ENCODE measurements at places on chromosomes 5 and 9. TPM values are rescaled to one million over a fixed set of nuclear protein-coding genes. Genes with fewer than 3 reads are reported as not detected.

RAPGEF1 gene
- 80.7 TPM for total RNA-seq

ZDHHC11B gene
- total RNA-seq, result 1.3 TPM

ARAP3 gene
- total RNA-seq, result 32.8 TPM

N4BP3 gene
- total RNA-seq, result 58.2 TPM

IFNA2 gene
- not detected for total RNA-seq

HSPA4 gene
- 340 TPM for total RNA-seq

- no peak for DNase-seq
- no peaks in the 10 kb centered on the region for H3K27me3 ChIP-seq
- H3K4me3 ChIP-seq, result no peak overlapping the region
- no peaks in the 10 kb centered on the region for H3K4me1 ChIP-seq
- no peak overlapping the region for H3K27ac ChIP-seq
Observed at GRCh38 chr5:136021016-136021405, 7.8 kb upstream of the TGFBI start.

DNA sequence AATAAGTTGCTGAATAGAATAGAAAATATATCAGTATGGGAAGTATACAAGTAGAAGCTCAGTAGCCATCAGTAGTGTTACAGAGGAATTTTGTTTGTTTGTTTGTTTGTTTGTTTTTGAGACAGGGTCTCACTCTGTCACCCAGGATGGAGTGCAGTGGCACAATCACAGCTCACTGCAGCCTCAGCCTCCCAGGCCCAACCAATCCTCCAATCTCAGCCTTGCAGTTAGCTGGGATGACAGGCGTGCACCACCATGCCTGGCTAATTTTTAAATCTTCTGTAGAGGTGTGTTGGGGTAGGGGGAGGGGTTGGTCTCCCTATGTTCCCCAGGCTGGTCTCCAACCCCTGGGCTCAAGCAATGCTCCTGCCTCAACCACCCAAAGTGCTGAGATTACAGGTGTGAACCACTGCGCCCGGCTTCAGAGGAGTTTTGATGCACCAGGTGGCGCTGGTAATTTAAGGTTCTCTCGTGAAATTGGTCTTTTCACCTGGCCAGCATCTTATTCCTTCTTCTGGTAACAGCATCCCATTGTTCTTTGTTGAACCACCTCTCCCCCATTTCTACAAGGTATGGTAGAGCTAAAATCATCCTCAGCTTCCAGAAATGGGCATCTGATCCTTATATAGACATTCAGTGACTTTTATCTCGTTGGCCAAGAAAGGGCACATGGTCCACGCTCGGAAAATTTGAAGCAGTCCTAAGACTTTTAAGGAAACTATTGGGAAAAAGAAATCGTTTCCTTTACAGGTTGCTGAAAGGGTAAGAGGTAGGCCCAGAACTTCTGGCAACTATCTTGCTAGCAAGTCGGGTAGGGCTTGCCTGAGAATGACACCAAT lies 157.1 kb downstream of the ARRDC3 start:
- H3K4me1 ChIP-seq, result no peaks in the 10 kb centered on the region
- no peak overlapping the region for H3K4me3 ChIP-seq
- H3K27me3 ChIP-seq, result no peaks in the 10 kb centered on the region
- DNase-seq, result peak; percentile 90
- no peaks in the 10 kb centered on the region for H3K36me3 ChIP-seq

GRCh38 chr5:71922584-71923106 lies 184.6 kb upstream of the MAP1B start:
- H3K4me3 ChIP-seq, result no peak overlapping the region
- H3K4me1 ChIP-seq, result peaks cover 6% of the 10 kb centered on the region

DNA sequence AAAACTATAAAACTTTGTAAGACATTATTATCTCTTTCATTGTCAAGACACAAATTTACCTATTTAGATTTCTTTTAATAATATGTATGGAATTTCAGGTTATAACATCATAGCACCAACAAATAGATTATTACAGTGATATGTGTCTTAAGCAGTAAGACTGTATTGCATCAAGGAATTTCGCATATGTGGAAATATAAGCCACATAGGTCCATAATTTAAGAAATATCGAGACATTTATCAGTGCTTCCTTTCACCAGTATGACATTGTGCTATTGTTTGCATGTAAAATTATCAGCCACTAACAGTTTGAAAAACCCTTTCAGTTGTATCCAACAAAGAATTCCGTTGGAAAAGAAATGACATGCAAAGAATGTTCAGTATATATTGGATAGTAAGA lies 186.7 kb upstream of the RASA1 start:
- no peak for DNase-seq
- no peaks in the 10 kb centered on the region for H3K27me3 ChIP-seq
- H3K4me1 ChIP-seq, result no peaks in the 10 kb centered on the region
- no peaks in the 10 kb centered on the region for H3K36me3 ChIP-seq

GRCh38 chr9:132242621-132243155 lies 80.8 kb downstream of the NTNG2 start:
- peaks cover 27% of the 10 kb centered on the region for H3K4me1 ChIP-seq
- peak; percentile 32 for DNase-seq
- H3K27me3 ChIP-seq, result peaks cover 28% of the 10 kb centered on the region
- H3K27ac ChIP-seq, result no peak overlapping the region
- H3K36me3 ChIP-seq, result no peaks in the 10 kb centered on the region
- H3K4me3 ChIP-seq, result peak overlapping the region; percentile 83

DNA sequence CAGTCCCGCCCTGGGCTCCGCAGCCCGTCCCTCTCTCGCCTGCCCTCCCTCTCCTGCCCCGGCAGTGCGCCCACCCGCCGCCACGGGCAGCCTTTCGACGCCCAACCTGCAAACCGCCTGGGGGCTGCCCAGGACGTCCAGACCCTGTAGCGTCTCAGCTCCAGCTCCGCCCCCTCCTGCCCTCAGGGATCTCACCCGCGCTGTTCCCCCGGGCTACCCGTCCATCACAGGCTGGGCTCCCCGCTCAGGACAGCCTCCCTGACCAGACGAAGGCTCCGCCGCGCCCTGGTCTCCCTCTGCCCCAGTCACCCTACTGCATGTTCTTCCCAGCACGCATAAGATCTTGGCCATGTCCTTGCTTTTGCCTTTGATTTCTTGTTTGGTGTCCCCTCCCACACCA lies 1.4 kb downstream of the RASGEF1C start:
- peak; percentile 58 for DNase-seq
- H3K27me3 ChIP-seq, result peaks cover 37% of the 10 kb centered on the region
- no peak overlapping the region for H3K27ac ChIP-seq
- no peaks in the 10 kb centered on the region for H3K36me3 ChIP-seq

GRCh38 chr5:172235132-172235780 lies 41.3 kb downstream of the EFCAB9 start:
- no peak overlapping the region for H3K27ac ChIP-seq
- no peaks in the 10 kb centered on the region for H3K27me3 ChIP-seq
- DNase-seq, result no peak
- H3K36me3 ChIP-seq, result peaks cover 7% of the 10 kb centered on the region

GRCh38 chr5:149314571-149315111 lies 30.7 kb upstream of the GRPEL2 start:
- no peaks in the 10 kb centered on the region for H3K4me1 ChIP-seq
- H3K27ac ChIP-seq, result no peak overlapping the region
- DNase-seq, result no peak
- no peaks in the 10 kb centered on the region for H3K27me3 ChIP-seq
- no peak overlapping the region for H3K4me3 ChIP-seq
